Tibial nerve (tissue), 4 donors: ENCODE measurements at places on chromosomes 3 and 15. TPM values are rescaled to one million over a fixed set of nuclear protein-coding genes. Genes with fewer than 3 reads are reported as not detected.

GOLGA8M gene
- 5.9 TPM for total RNA-seq

HMCES gene
- total RNA-seq = 36.7 TPM

GYG1 gene
- total RNA-seq = 24.3 TPM

A4GNT gene
- total RNA-seq = not detected

- DNase-seq = no peak
Observed at GRCh38 chr3:23508464-23508863, 297.3 kb upstream of the UBE2E1 start.

GRCh38 chr15:53936137-53936536 is 42.1 kb upstream of the UNC13C start:
- no peak for DNase-seq

DNA sequence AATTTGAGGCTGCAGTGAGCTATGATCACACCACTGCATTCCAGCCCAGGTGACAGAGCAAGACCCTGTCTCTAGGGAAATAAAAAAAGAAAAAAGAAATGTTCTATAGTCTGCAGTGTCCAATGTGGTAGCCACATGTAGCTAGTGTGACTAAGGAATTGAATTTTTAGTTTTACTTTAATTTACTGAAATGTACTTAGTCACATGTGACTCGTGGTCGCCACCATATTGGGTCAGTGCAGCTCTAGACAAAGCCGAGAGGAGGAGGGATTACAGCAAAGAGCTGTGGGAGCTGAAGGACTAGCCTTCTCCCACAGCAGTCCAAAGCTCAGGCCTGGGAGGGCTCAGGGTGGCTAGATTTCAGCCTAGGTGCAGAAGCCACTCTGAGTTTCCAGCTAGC is 65.9 kb upstream of the NTRK3 start:
- DNase-seq = no peak

GRCh38 chr15:99931703-99932603 is 198.7 kb upstream of the LYSMD4 start:
- no peak for DNase-seq

GRCh38 chr3:194275291-194275690 is 75.8 kb downstream of the CPN2 start:
- DNase-seq = no peak

DNA sequence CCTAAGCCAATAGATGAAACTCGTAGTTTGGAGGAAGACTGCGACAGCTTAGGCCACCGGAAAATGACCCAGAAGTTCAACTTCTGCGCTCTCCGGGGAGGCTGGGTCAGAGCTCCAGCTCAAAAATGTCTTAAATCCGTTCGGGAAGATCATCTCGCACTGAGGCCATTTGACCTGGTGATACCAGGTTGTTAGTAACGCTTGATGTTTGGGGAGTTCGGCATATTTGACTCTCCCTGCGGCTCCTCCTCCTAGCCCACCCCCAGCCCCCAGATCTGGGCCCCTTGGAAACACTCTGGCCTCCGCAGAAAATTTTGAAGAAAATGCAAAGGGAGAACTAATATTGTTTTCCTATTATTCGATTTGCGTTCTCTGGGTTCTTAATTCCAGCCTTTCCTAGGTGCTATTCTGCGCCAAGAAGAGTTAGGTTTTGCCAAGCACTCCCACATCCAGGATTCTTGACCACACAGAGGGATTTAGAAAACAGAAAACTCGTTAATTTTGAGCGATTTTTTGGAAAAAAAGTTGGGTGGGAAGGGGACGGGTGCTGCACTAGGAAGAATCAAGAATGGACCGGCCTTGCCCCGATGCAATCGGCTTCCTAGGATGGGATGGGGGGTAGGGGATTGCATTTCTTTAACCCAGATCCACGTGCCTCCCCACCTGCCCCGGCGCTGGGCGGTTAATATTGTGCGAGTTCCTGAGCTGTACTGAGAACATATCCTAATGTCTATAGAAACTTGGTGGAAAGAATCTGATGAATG is 50.0 kb downstream of the ZIC4 start:
- no peak for DNase-seq

DNA sequence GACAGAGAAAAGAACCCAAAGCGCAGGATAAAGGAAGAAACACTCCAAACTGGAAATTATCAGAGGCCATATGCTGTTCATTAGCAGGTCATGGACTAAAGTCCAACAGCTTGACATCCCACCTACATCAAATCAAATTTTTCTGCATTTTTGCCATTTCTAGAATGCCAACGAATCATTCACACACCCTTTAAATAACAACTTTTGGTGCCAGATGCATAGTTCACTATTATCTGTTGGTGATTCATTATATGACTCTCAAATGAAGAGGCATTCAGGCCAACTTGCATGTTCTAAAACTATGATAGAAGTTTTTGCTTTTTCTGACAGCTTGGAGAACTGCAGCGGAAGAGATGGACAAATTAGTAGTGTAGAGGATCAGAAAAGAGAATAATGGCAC is 529.8 kb upstream of the NAALADL2 start:
- no peak for DNase-seq

- DNase-seq = no peak
Observed at GRCh38 chr15:66787489-66787871, 85.4 kb downstream of the SMAD6 start.

DNA sequence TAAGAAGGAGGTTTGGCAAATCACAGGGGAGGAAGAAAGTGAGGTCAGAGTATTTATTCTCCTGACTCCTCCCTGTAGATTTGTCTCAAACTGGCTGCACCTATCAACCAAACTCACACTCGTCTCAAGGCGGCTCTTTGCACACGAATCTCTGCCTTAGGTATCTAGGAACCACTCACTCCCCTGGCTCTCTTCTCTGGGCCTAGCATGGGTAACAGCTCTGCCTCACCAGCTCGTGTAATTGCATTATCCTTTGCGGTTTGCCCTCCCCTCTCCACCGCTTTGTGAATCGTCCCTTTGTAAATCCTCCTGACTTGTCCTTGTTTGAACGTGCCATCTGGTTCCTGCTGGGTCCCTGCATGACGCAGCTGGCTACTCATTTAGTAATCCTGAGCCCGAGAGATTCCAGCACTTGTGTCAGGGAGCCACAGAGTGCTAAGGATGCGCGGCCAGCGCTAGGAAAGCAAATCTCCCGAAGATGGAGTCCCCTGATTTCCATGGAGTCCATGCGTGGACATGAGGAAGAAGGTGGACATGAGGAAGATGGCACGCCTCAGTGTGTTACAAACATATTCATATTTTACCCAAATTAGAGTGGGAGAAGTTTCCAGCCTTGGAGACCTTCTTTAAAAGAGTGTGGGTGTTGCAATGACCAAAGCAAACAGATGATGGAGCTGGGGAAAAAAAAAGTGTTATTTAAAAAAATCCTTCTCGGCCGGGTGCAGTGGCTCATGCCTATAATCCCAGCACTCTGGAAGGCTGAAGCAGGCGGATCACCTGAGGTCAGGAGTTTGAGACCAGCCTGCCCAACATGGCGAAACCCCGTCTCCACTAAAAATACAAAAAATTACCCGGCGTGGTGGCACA is 26.7 kb downstream of the NRROS start:
- DNase-seq = peak; percentile 25

GRCh38 chr3:53287131-53287629 is 31.4 kb upstream of the TKT start:
- no peak for DNase-seq

- no peak for DNase-seq
Observed at GRCh38 chr3:160331127-160331937, 67.7 kb downstream of the IFT80 start.

DNA sequence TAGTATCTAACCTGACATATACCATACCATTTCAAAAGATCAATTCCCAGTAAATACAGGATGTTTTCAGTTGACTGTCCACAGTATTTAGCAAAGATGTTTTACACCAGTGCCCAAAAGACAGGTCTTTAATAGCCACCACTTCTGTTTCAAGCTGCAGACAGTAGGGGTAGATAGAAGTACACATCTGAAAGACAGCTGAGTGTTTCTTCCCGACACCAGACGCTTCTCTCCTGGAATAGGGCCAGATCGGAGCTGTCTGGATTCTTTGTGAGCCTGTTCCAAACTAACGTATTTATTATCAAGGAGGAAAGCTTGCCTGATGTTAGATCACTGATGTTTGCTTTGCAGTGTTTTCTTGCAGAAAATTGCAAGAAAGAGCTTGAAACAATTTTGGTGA is 136.1 kb upstream of the RBMS3 start:
- no peak for DNase-seq

- no peak for DNase-seq
Observed at GRCh38 chr3:136950623-136951022, 7.2 kb upstream of the IL20RB start.

- DNase-seq = no peak
Observed at GRCh38 chr3:66483409-66483906, 17.4 kb downstream of the LRIG1 start.

- DNase-seq = no peak
Observed at GRCh38 chr3:76065964-76066363, 280.6 kb upstream of the ZNF717 start.
